Naive B cell (primary cell): ENCODE measurements at places on chromosomes 1 and 21. TPM values are rescaled to one million over a fixed set of nuclear protein-coding genes. Genes with fewer than 3 reads are reported as not detected.

The SARS1 gene
- 72.7 TPM for polyA plus RNA-seq

The RNF207 gene
- polyA plus RNA-seq: 0.61 TPM

The NR0B2 gene
- polyA plus RNA-seq: not detected

DNA sequence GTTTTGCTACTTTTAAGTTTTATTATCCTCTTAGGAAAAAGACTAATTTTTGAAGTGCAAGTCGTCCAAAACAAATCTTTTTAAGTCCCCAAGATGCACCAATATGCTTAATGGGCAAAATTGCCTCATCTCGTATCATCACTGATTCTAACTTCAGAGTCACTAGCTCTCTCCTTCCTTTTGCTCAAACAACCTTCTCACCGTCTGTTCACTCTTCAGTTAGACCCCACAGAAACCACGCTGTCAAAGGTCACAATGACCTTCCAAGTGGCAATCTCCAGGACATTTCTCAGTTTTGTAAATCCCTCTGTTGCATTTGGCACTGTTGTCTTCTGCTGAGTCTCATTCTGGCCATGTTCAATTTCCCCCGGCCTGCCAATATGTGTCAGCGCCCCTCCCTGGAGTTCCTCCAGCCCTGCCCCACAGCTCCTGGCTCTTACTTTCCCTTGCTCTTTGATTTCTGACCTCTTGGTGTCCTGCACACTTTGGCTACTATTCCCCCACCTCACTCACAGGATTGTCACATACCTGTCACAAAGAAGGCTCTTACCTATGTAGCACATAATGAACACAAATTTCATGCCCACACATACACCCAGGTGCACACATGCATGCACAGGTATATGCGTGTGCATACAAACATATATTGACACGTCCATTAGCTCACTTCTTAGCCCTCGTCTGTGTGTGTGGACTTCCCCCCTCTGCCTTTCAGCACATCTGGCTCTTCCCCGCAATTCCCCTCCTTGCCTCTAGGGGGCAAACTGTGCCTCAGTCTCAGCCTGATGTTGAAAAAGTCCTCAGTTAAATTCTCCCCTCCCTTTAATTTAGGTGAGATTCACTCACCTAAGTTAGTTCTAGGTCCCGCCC lies 354.0 kb upstream of the DUSP10 start:
- H3K4me3 ChIP-seq: no peak overlapping the region
- no peaks in the 10 kb centered on the region for H3K27me3 ChIP-seq
- H3K27ac ChIP-seq: no peak overlapping the region
- H3K36me3 ChIP-seq: no peaks in the 10 kb centered on the region

The MAN1C1 gene
- polyA plus RNA-seq: 0.44 TPM

DNA sequence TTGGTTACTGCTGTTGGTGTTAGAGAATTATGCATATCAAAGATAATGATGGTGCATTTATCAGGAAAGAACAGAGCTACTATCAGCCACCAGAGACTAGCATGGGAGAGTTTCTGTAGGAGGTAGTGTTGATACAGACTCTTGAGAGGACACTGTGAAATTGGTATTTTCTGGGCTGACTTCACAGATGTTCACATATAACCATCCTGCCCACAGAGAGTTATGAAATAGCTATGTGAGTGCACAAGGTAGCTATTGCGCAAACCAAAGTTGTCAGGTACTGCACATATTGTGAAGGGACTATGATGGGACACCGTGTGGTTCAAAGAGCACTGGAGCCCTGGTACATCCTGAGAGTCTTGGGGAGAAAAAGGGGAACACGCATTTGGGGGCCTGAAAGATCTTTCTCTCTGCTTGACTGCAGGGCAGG lies 1.4 kb upstream of the TLCD4 start:
- H3K27me3 ChIP-seq: peaks cover 29% of the 10 kb centered on the region
- H3K27ac ChIP-seq: no peak overlapping the region
- H3K4me3 ChIP-seq: peak overlapping the region; percentile 64
- no peaks in the 10 kb centered on the region for H3K36me3 ChIP-seq

The SLC30A2 gene
- polyA plus RNA-seq: not detected

GRCh38 chr1:70890408-70890807 lies 157.2 kb downstream of the PTGER3 start:
- H3K36me3 ChIP-seq: no peaks in the 10 kb centered on the region
- DNase-seq: no peak
- no peak overlapping the region for H3K4me3 ChIP-seq
- no peak overlapping the region for H3K27ac ChIP-seq
- no peaks in the 10 kb centered on the region for H3K4me1 ChIP-seq

DNA sequence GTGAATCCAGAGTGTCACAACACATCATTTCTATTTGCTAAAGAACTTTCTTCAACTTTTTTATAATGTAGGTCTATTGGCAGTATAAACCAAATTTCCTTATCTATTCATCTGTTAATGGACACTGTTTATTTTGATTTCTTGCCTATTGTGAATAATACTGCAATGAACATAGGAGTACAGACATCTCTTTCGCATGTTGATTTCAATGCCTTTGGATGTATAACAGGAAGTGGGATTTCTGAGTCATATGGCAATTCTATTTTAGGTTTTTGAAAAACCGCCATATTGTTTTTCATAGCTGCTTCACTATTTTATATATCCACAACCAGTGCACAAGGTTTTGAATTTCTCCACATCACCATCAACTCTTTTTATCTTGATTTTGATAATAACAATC lies 198.7 kb downstream of the KCNT2 start:
- H3K27me3 ChIP-seq: no peaks in the 10 kb centered on the region
- no peak for DNase-seq
- H3K4me3 ChIP-seq: no peak overlapping the region

The YOD1 gene
- polyA plus RNA-seq: 1.3 TPM

DNA sequence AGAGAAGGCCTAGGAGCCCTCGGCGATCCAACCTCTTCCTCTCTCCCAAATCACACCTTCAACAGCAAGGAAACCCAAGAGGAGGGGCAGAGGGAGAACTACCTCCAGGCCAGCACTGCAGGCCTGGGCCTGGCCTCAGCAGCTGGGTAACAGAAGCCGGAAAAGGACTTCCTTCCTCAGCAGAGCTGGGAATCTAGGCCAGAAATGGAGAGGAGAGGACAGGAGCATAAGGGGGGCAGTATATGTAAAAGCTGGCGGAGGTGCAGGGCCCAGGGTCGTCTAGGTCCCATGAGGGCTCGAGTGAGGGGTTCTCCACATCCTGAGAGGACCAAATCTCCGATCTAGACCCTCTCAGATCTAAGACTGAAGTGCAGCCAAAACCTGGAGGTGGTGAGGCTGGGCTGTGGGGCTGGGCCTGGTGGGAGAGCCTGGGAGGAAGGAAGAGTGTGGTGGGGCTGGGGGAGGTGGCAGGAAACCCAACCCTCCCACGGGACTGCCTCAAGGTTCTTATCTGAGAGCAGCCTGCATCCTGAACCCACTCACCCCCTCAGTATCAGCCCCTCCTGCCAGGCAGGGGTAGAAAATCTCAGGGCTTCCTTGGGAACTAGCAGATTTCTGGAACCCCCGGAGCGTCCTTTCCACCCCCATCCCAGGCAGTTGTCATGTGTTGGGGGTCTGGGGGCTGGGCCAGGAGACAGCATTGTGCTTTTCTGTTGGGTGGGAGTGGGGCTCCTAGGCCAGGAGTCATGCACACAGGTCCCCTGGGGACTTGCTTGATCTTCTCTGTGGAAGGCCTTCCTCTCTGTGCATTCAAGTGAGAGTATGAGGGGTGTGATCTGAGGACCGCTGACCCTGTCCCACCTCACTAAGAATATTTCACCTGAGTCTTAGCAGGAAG lies 33.0 kb downstream of the PIK3C2B start:
- no peaks in the 10 kb centered on the region for H3K27me3 ChIP-seq
- peak overlapping the region; percentile 87 for H3K4me3 ChIP-seq
- H3K36me3 ChIP-seq: peaks cover 51% of the 10 kb centered on the region
- H3K27ac ChIP-seq: peak overlapping the region; percentile 97
- DNase-seq: peak; percentile 72

GRCh38 chr1:68617942-68618341 lies 121.1 kb upstream of the DEPDC1 start:
- no peaks in the 10 kb centered on the region for H3K4me1 ChIP-seq
- no peak for DNase-seq
- no peak overlapping the region for H3K4me3 ChIP-seq
- H3K27ac ChIP-seq: no peak overlapping the region
- no peaks in the 10 kb centered on the region for H3K27me3 ChIP-seq
- no peaks in the 10 kb centered on the region for H3K36me3 ChIP-seq

DNA sequence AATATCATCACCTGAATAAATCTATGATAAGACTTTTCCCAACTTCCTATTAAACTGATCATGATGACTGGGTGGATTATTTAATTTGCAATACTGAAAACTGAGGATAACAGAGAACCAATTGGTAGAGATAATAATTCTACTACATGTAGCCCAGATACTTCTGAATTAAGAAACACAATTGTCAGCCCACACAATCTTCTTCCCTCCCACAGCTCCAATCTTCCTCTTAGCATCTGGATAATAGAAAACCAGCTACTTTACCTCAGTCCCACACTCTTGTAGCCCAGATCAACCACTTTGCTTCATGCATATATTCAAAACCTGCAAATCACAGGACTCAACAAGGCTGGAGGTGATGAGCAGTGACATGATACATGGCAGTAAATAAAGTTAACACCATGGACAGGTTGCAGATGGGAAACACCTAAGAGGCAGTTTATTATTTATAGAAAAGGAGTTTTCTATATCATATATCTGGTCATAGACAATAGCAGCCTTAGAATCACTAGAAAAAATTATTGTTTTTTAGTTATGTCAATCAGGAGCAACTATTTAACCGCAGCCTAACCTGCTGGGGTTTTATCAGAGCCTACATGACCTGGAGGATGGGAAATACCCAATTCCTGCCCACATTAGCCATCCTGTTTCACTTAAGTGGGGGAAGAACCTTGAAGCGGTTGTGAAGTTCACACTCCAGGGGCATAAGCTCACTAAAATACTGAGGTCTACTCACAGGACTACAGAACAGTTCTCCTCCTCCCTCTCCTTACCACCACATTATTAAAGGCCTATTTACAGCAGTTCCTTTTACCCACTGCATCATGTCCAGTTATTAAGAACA lies 16.7 kb downstream of the FRRS1 start:
- no peak for DNase-seq
- H3K27me3 ChIP-seq: no peaks in the 10 kb centered on the region
- H3K27ac ChIP-seq: no peak overlapping the region
- no peak overlapping the region for H3K4me3 ChIP-seq
- H3K4me1 ChIP-seq: no peaks in the 10 kb centered on the region

The FBXO2 gene
- polyA plus RNA-seq: 5.8 TPM

- peaks cover 34% of the 10 kb centered on the region for H3K27me3 ChIP-seq
- no peak overlapping the region for H3K27ac ChIP-seq
- H3K4me1 ChIP-seq: no peaks in the 10 kb centered on the region
- no peak for DNase-seq
Observed at GRCh38 chr1:230407351-230407750, 18.8 kb downstream of the PGBD5 start.

GRCh38 chr1:170291516-170291915 lies 145.8 kb downstream of the NTMT2 start:
- DNase-seq: no peak
- no peaks in the 10 kb centered on the region for H3K27me3 ChIP-seq
- no peaks in the 10 kb centered on the region for H3K36me3 ChIP-seq
- no peak overlapping the region for H3K4me3 ChIP-seq
- no peak overlapping the region for H3K27ac ChIP-seq

The TMEM79 gene
- 8.3 TPM for polyA plus RNA-seq

DNA sequence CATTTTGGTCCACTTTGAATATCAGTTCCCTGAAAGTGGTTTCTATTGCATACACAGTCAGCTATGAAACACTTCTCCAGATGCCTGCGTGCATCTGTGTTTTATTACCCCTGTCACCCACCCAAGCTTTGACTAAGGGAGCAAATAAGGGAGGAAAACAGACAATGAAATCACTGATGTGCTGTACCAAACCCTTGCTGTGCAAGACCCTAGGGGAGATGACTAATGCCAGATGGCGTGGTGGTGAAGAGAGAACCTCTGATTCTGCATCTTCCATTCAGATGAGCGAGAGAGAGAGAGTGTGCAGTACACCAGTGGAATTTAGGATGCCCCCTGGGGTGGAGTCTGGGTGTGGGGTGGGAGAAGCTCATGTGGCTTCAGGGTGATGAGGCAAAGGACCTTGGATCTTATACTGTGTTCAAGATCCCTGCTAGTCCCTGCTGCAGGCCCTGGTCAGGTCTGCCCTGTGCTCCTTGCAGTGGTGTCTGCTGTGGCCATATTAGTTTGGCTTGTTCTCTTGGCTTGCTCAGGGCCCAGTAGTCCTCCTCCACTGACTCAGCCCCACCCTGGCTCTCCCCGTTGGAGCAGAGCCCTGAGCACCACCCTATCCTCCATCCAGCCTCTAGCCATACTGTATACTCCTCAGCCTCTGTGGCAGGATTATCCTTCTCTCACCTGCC lies 18.5 kb downstream of the CLCA1 start:
- H3K4me1 ChIP-seq: no peaks in the 10 kb centered on the region
- H3K27ac ChIP-seq: no peak overlapping the region
- no peak for DNase-seq
- no peak overlapping the region for H3K4me3 ChIP-seq

The ILDR2 gene
- polyA plus RNA-seq: not detected

The SPRR1A gene
- not detected for polyA plus RNA-seq

GRCh38 chr1:67584938-67585337 lies 100.1 kb upstream of the GADD45A start:
- no peaks in the 10 kb centered on the region for H3K36me3 ChIP-seq
- H3K27me3 ChIP-seq: no peaks in the 10 kb centered on the region
- no peaks in the 10 kb centered on the region for H3K4me1 ChIP-seq
- no peak overlapping the region for H3K4me3 ChIP-seq
- no peak for DNase-seq

DNA sequence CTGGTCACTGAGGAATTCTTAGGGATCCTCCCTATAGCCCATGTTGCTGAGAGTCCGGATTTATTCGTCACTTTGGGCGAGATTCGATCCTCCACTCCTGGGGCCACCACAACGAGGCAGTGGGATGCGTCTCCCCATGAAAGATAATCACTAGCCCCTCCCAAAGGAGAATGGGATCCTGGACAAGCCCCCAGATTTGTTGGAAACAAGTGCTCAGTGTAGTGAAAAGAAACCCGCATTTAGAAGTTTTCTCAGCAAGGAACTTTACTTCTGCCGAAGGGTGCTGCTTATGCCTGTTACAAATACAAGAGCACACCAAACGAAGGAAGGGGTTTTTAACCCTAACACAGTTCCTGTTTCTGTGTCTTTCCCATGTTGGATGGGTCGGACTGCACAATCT lies 83.3 kb downstream of the ZFYVE9 start:
- H3K27me3 ChIP-seq: peaks cover 100% of the 10 kb centered on the region
- DNase-seq: no peak
- no peaks in the 10 kb centered on the region for H3K4me1 ChIP-seq
- H3K27ac ChIP-seq: no peak overlapping the region

The CCDC17 gene
- not detected for polyA plus RNA-seq

GRCh38 chr21:32411350-32412161 lies 950 bp upstream of the EVA1C start:
- peak overlapping the region; percentile 75 for H3K4me3 ChIP-seq
- H3K36me3 ChIP-seq: no peaks in the 10 kb centered on the region
- H3K27ac ChIP-seq: no peak overlapping the region
- peaks cover 66% of the 10 kb centered on the region for H3K27me3 ChIP-seq
- H3K4me1 ChIP-seq: peaks cover 16% of the 10 kb centered on the region
- DNase-seq: no peak

GRCh38 chr1:109564194-109564878 lies 15.9 kb downstream of the GNAI3 start:
- peaks cover 49% of the 10 kb centered on the region for H3K4me1 ChIP-seq
- H3K4me3 ChIP-seq: no peak overlapping the region
- H3K27me3 ChIP-seq: no peaks in the 10 kb centered on the region

- H3K36me3 ChIP-seq: no peaks in the 10 kb centered on the region
- H3K4me3 ChIP-seq: no peak overlapping the region
- no peak for DNase-seq
- H3K27me3 ChIP-seq: no peaks in the 10 kb centered on the region
- H3K4me1 ChIP-seq: no peaks in the 10 kb centered on the region
Observed at GRCh38 chr21:44260791-44261631, 686 bp downstream of the DNMT3L start.

The FAM43B gene
- not detected for polyA plus RNA-seq
